ENCODE measurements at places on chromosomes 12 and 14.

DNA sequence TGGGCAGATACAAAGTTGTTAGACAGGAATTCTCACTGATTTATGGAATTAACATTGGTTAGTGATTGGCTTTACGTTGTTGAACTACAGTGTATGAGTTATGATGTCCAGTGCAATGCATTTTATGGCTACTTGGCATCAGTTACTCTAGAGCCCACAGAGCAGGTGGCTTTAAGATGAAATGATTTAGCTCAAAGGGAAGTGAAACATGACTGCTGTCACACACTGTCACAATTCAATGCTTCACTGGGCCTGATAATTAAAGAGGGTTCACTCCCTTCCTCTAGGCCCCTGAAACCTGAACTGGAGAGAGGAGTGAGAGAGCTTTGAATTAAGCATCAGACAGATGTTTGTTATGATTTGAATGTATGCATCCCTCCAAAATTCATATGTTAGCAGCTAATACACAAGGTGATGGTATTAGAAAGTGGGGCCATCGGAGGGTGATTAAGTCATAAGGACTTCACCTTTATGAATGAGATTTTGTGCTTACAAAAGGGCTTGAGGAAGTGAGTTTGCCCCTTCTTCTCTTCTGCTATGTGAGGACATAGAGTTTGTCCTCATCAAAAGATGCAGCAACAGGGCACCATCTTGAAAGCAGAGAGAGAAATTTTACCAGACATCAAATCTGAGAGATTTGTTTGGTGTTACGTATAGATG is 175.8 kb upstream of the GRIN2B start:
- no peak for DNase-seq

DNA sequence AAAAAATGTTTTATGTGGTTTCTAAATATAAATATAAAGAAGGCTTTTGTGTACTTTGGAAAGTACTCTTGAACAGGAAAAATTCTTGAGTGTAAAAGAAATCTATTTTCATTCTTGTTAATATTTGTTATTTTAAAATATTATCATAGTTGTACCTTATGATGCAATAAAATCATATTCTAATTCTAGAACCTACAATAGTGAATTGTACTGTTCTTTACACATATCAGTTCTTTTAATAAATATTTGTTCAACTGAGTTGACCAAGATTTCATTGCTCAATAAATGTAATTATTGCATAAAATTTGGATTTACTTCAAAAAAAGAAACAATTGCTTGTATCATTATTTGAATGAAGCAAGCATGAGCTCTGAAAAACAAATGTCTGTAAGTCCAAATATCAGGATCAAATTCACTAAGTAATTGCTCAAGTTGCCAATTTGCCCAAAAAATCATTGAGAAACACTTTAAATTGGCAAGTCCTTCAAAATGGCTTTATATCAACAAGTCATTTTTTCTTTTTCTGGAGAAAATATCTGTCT is 191.6 kb upstream of the SLC16A7 start:
- DNase-seq = no peak

DNA sequence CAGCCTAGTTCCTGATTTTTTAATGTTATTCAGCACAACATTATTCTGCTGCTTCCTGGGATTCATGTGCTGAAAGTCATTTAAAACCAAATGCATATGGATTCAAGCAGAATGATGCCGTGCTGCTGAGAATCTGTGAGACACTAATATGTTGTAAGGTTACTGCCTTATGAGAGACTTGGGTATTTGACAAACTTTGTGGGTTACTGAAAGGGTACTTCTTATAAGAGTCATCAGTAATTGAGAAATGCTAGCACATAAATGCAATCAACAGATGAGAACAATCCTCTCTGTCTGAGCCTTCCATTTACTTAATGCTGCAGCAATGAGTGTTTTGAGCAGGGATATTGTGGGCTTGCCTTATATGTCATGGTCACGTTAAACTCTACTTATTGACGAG is 175.7 kb downstream of the NPAS3 start:
- no peak for DNase-seq

- no peak for DNase-seq
Observed at GRCh38 chr14:69088586-69088985, 64.3 kb downstream of the DCAF5 start.

GRCh38 chr12:78036874-78037273 is 206.2 kb downstream of the NAV3 start:
- DNase-seq = no peak

GRCh38 chr12:8087666-8088065 is 5.6 kb downstream of the NECAP1 start:
- no peak for DNase-seq

DNA sequence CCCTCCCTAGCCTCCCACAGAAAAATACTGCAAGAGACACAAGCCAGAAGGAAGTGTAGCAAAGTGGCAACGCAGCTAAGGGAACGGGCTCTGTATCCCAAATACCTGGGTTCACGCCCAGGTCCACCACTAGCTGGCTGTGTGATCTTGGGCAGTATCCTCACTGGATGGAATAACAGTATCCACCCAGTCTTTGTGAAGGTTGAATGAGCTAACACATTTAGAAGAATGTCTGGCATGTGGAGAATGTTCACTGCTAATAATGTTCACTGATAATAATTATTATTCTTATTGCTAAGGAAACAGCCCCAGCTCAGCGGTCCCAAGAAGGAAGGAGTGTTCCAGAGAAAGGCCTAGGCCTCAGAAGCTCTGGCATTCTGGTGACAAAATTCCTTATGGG is 70.9 kb downstream of the VWF start:
- no peak for DNase-seq

GRCh38 chr14:24605435-24606190 is 3.9 kb downstream of the GZMH start:
- peak; percentile 37 for DNase-seq
